ENCODE measurements at places on chromosomes 4 and X.

GRCh38 chrX:68897118-68897945 is 68.5 kb downstream of the EFNB1 start:
- DNase-seq = no peak

GRCh38 chr4:61619528-61619927 is 419.4 kb downstream of the ADGRL3 start:
- no peak for DNase-seq

- no peak for DNase-seq
These were observed 6.7 kb downstream of the WDR44 start for GRCh38 chrX:118352566-118352965.

DNA sequence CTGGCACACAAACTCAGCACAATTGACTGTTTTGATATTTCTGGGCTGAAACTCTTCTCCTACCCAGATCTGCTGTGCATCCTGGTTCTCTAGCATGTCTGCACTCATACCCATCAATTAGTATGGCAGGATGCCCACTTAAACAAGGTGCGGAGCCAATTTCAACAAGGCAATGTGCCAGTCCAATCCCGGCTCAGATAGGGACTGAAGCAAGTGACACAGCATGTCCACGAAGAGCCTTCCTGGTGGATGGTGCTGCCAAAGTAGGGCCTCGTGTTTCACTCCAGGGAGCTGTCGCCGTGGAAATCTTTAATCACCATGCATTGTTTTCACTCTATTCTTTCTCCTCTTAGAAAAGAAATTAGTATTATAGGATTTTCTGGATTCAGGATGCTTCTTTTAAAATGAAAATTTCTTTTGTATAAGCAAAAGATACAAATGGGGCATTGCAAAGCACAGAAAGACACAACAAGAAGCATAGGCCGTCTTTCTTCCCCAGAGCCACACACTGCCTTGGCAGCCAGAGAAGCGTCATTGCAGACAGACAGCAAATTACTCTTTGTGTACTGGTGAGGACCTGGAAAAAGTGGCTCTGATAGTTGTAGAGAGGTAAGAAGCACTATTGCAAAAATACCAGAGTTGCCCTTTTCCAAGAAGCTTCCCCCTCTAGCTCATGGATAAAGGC is 40.6 kb upstream of the LSM6 start:
- peak; percentile 10 for DNase-seq

DNA sequence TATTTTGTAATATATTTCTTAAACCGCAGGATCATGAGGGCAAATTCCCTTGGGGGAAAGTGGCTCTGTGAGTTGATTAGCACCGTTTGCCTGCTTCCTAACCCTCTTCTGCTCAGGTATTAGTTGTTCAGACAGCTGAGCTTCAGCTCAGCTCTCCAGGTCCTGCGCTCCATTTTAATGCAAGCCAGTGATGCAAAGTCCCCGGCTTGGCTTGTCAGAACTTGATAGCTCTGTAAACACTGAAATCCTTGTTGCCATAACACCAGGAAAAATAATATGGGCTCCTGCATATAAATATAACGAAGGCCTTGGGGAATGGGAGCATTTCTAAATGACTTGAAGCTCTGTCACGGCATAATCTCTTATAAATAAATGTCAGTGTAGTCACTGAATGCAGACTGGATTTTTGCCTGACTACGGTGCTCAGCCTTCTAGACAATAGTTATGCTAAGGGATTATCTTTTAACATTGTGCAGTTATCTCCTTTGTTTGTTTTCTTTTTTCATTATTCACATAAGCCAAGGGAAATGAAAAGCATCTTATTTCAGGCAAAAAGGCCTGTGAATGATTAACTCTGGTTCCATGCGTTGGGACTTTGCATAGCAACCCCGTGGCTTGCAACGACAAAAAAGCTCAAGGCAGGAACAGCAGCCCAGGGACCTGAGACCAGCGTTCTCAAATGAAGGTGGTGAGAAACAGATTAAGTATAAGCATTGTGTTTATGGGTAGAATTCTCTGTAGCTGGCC is 253.2 kb downstream of the SPRY1 start:
- peak; percentile 71 for DNase-seq

DNA sequence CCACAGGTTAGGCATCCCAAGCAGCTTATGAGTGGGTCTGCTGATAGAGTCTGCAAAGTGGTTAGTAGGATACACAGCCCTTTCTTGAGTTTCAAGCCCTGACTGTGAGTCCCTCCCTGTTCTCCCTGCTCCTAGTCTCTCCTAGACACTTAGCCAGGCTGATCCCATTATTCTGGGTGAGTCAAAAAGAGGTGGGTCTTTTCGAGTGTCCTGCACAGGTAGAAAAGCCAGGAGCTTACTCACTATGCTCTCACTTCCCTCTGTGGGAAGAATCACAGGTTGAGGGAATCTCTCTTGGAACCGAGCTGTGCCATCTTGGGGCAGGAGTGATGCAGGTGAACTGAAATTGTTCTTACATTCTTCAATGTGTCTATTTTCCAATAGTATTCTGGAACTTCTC is 29.7 kb downstream of the SCLT1 start:
- no peak for DNase-seq

All from fibroblast of skin of right quadriceps (primary cell).